Thoracic aorta (tissue), 2 donors: ENCODE measurements at places on chromosomes 13 and 19.

GRCh38 chr19:40724855-40725254, 7.9 kb downstream of the ITPKC start:
- peaks cover 43% of the 10 kb centered on the region for H3K36me3 ChIP-seq
- no peak overlapping the region for H3K4me3 ChIP-seq
- peaks cover 21% of the 10 kb centered on the region for H3K4me1 ChIP-seq

GRCh38 chr13:41962994-41963393, 2.1 kb upstream of the VWA8 start:
- no peak overlapping the region for H3K4me3 ChIP-seq
- H3K36me3 ChIP-seq = no peaks in the 10 kb centered on the region
- no peaks in the 10 kb centered on the region for H3K27me3 ChIP-seq
- H3K27ac ChIP-seq = no peak overlapping the region
- DNase-seq = no peak

GRCh38 chr13:113889467-113889866, 25.6 kb upstream of the GAS6 start:
- no peak overlapping the region for H3K4me3 ChIP-seq
- H3K27ac ChIP-seq = no peak overlapping the region
- peaks cover 10% of the 10 kb centered on the region for H3K4me1 ChIP-seq
- no peaks in the 10 kb centered on the region for H3K27me3 ChIP-seq
- H3K36me3 ChIP-seq = no peaks in the 10 kb centered on the region

DNA sequence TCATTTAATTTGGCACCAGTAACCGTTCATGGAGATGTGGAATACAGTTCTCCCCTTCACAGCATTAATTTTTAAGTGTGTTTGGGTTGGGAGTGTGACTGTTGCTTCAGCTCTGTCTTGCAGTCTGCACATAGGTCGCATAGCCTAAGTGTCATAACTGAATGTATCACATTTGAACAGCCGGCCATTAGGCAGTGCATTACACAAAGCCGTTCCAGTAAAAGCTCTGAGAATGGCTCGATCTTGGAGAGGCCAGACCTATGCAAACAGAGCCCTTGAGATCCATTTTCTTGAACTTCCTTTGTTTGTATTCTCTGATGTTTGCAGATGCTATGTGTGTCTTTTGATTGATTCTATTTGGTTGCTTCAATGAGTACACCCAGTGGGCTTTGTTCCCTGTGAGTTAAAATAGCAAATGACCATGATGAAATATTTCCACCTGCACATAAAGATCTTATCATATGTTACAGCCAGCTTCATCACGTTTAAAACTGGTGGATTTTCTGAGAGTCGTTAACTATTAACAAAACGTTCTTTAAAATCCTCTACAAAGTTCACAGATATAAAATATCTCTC, 1104.9 kb upstream of the SLC10A2 start:
- H3K27me3 ChIP-seq = no peaks in the 10 kb centered on the region
- DNase-seq = no peak
- H3K4me1 ChIP-seq = no peaks in the 10 kb centered on the region
- H3K4me3 ChIP-seq = no peak overlapping the region

DNA sequence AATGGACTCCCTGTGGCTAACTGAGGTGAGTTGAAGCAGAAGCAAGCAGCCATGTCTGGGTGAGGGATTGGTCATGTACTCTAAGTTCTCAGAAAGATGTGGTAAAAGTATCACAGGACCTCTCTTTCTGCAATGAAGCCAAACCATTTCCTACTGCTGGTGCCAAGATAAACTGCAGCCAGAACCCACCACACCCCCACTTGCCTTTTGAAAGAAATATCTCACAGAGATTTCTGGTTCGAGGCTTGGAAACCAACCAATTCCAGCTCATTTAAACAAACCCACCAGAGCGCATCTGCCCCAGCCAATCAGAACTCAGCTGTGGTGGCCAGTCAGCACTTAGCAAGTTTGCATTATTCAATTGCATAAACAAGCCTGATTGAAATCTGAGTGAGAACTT, 204.5 kb upstream of the ATXN8OS start:
- H3K36me3 ChIP-seq = no peaks in the 10 kb centered on the region
- no peaks in the 10 kb centered on the region for H3K27me3 ChIP-seq
- no peak overlapping the region for H3K4me3 ChIP-seq
- DNase-seq = no peak

- no peak overlapping the region for H3K27ac ChIP-seq
- no peak for DNase-seq
- H3K27me3 ChIP-seq = no peaks in the 10 kb centered on the region
- H3K4me1 ChIP-seq = no peaks in the 10 kb centered on the region
- no peaks in the 10 kb centered on the region for H3K36me3 ChIP-seq
- H3K4me3 ChIP-seq = no peak overlapping the region
Measured at GRCh38 chr19:33163481-33163880, 30.6 kb upstream of the LRP3 start.
